ENCODE measurements at places on chromosomes 11 and 22. TPM values are rescaled to one million over a fixed set of nuclear protein-coding genes. Genes with fewer than 3 reads are reported as not detected.

TMEM138 gene
- total RNA-seq = 39.1 TPM

SHANK2 gene
- total RNA-seq = not detected

MS4A15 gene
- not detected for total RNA-seq

GLYAT gene
- total RNA-seq = not detected

MUC5B gene
- total RNA-seq = not detected

CRYBB2 gene
- not detected for total RNA-seq

PLAAT5 gene
- not detected for total RNA-seq

TRIM48 gene
- total RNA-seq = not detected

SVIP gene
- total RNA-seq = 29.2 TPM

CARD18 gene
- total RNA-seq = not detected

ANGPTL5 gene
- not detected for total RNA-seq

MS4A14 gene
- total RNA-seq = not detected

ZBTB3 gene
- 17.8 TPM for total RNA-seq

CSF2RB gene
- total RNA-seq = 0.58 TPM

MS4A3 gene
- total RNA-seq = not detected

CSTF3 gene
- total RNA-seq = 26.4 TPM

GDPD4 gene
- total RNA-seq = not detected

SLC1A2 gene
- total RNA-seq = not detected

P4HA3 gene
- total RNA-seq = not detected

OR52E2 gene
- not detected for total RNA-seq

HTR3A gene
- total RNA-seq = not detected

AMOTL1 gene
- total RNA-seq = 7.4 TPM

USP2 gene
- total RNA-seq = 0.40 TPM

Data from activated naive CD4-positive, alpha-beta T cell treated with anti-CD3 and anti-CD28 coated beads, Interleukin-2, amount 10 ng/mL, durations not matched to agents 5 hours and 36 hours (primary cell).